Esophagus muscularis mucosa (tissue), 4 donors: ENCODE measurements at places on chromosomes 12 and 14. TPM values are rescaled to one million over a fixed set of nuclear protein-coding genes. Genes with fewer than 3 reads are reported as not detected.

Gene LRRC43
- not detected for total RNA-seq

GRCh38 chr12:8658346-8658745, 4.3 kb downstream of the MFAP5 start:
- H3K36me3 ChIP-seq: no peaks in the 10 kb centered on the region
- no peaks in the 10 kb centered on the region for H3K27me3 ChIP-seq
- no peaks in the 10 kb centered on the region for H3K4me1 ChIP-seq
- DNase-seq: no peak
- H3K4me3 ChIP-seq: no peak overlapping the region

DNA sequence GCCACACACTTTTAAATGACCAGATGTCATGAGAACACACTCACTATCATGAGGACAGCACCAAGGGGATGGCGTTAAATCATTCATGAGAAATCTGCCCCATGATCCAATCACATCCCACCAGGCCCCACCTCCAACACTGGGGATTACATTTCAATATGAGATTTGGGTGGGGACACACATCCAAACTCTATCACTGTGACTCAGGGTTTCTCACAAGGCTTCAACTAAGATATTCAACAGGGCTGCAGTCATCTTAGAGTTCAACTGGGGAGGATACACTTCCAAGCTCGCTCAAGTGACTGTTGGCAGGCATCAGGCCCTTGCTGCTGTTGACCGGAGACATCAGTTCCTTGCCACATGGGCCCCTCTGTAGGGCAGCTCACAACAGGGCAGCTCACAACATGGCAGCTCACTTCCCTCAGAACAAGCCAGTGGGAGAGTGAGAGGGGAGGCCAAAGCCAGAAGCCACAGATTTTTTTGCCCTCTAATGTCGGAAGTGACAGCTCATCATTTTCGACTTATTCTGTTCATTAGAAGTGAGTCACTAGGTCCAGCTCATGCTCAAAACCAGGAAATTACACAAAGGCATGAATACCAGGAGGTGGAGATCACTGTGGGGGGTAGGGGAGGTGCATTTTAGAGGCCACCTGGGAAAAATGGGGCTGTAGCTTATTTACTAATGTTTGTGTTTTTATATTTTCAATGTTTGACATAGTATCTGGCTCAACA, 50.8 kb upstream of the PTHLH start:
- no peaks in the 10 kb centered on the region for H3K4me1 ChIP-seq
- no peak overlapping the region for H3K27ac ChIP-seq
- no peaks in the 10 kb centered on the region for H3K36me3 ChIP-seq
- no peaks in the 10 kb centered on the region for H3K27me3 ChIP-seq

GRCh38 chr12:18165422-18165871, 75.5 kb upstream of the RERGL start:
- H3K27me3 ChIP-seq: no peaks in the 10 kb centered on the region
- H3K4me1 ChIP-seq: peaks cover 5% of the 10 kb centered on the region
- peak overlapping the region; percentile 25 for H3K4me3 ChIP-seq
- DNase-seq: no peak
- H3K27ac ChIP-seq: peak overlapping the region; percentile 34

Gene SLC7A7
- total RNA-seq: 22.9 TPM

- H3K4me3 ChIP-seq: no peak overlapping the region
- no peaks in the 10 kb centered on the region for H3K4me1 ChIP-seq
These were observed 115.5 kb upstream of the FKBP4 start for GRCh38 chr12:2679068-2679815.

DNA sequence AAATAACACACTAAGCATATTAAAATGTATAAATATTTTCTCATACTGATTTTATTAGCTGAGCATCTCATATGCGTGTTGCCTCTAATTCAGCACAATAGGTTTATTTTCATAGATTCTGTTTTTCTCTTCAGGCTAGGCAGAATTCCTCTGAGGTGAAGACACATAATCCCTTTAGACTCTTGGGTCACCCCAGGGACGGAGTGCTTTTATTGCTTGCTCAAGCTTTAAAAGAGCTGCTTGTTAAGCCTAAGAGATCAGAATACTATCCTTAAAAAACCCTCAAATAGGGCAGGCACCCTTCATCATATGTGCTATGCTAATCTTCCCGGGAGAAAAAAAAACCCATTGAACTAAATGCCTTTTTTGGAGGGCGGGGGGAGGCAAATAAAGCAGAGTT, 390.1 kb downstream of the KCNH5 start:
- DNase-seq: no peak
- H3K27me3 ChIP-seq: no peaks in the 10 kb centered on the region
- H3K4me3 ChIP-seq: no peak overlapping the region
- H3K4me1 ChIP-seq: peaks cover 3% of the 10 kb centered on the region

GRCh38 chr12:61502179-61502578, 758.0 kb upstream of the USP15 start:
- H3K27me3 ChIP-seq: no peaks in the 10 kb centered on the region
- no peaks in the 10 kb centered on the region for H3K4me1 ChIP-seq
- no peaks in the 10 kb centered on the region for H3K36me3 ChIP-seq
- no peak overlapping the region for H3K4me3 ChIP-seq
- no peak overlapping the region for H3K27ac ChIP-seq

Gene CACNA1C
- 44.1 TPM for total RNA-seq

DNA sequence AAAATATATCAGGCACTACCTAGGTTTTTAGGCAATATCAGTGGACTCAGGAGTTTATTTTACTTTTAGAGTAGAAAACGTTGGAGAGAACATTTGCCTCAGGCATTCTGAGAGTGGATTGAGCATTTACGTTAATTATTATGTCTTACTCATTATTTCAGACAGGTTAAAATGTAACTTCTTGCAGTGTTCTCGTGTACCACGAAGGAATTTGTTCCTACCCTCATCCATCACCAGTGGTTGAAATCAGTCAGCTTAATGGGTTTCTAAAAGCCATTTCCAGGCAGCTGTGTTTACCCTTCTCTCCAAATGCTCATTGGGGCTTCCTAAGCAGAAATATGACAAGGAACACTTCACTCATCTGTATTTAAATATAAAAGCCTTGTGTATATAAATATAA, 9.1 kb upstream of the LDHB start:
- H3K4me1 ChIP-seq: no peaks in the 10 kb centered on the region
- no peaks in the 10 kb centered on the region for H3K27me3 ChIP-seq
- no peak overlapping the region for H3K4me3 ChIP-seq
- no peak overlapping the region for H3K27ac ChIP-seq

DNA sequence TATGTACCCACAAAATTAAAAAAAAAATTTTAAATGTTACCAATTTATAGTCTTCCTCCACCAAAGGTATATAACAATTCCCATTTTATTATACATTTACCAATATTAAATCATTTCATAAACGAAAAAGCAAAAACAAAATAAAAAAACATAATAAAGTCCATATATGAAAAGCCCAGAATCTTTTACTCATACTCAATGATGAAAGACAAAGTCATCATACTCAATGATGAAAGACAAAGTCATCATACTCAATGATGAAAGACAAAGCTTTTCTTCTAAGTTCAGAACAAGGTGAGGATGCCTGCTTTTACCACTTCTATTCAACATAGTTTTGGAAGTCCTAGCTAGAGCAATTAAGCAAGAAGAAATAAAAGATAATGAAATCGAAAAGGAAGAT, 28.1 kb downstream of the TMEM116 start:
- no peak for DNase-seq
- no peaks in the 10 kb centered on the region for H3K4me1 ChIP-seq
- H3K27me3 ChIP-seq: no peaks in the 10 kb centered on the region
- H3K27ac ChIP-seq: no peak overlapping the region

GRCh38 chr12:123949770-123950165, 22.9 kb downstream of the CCDC92 start:
- no peak for DNase-seq
- H3K4me3 ChIP-seq: no peak overlapping the region
- H3K36me3 ChIP-seq: peaks cover 7% of the 10 kb centered on the region
- no peak overlapping the region for H3K27ac ChIP-seq
- no peaks in the 10 kb centered on the region for H3K27me3 ChIP-seq

- no peak for DNase-seq
- no peaks in the 10 kb centered on the region for H3K27me3 ChIP-seq
- H3K4me3 ChIP-seq: no peak overlapping the region
- H3K27ac ChIP-seq: no peak overlapping the region
These were observed 20.7 kb upstream of the TMEM106C start for GRCh38 chr12:47942614-47943225.

Gene PLEKHG3
- 66.7 TPM for total RNA-seq

- no peaks in the 10 kb centered on the region for H3K36me3 ChIP-seq
- DNase-seq: no peak
- H3K4me1 ChIP-seq: no peaks in the 10 kb centered on the region
- no peaks in the 10 kb centered on the region for H3K27me3 ChIP-seq
- H3K27ac ChIP-seq: no peak overlapping the region
These were observed 165.2 kb upstream of the OTX2 start for GRCh38 chr14:56975521-56975920.

- H3K27me3 ChIP-seq: no peaks in the 10 kb centered on the region
- no peak overlapping the region for H3K4me3 ChIP-seq
- no peak for DNase-seq
- no peaks in the 10 kb centered on the region for H3K36me3 ChIP-seq
These were observed 108.7 kb downstream of the CALM1 start for GRCh38 chr14:90505531-90505930.

Gene FAM161B
- total RNA-seq: 4.3 TPM

- no peak for DNase-seq
- no peaks in the 10 kb centered on the region for H3K4me1 ChIP-seq
- H3K27ac ChIP-seq: no peak overlapping the region
These were observed 816.4 kb upstream of the FBXO33 start for GRCh38 chr14:40248671-40249070.

DNA sequence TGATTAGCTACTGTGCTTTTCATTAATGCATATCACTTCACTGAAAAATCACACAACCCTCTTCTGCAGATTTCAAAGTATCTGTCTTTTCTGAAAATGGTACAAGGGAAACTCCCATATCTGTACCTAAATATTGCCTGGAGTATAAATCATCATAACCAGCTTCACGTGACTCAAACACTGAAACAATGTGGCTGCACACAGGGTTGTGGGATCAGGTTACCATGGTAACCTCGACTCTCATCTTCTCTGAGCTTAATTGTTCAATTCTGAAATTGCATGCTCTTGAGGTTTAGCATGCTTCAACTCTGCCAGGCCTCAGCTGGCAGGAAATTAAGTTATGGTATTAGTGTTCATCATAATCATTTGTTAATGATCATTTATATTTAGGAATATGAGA, 77.5 kb upstream of the CPSF6 start:
- no peaks in the 10 kb centered on the region for H3K36me3 ChIP-seq
- no peak overlapping the region for H3K27ac ChIP-seq
- no peak overlapping the region for H3K4me3 ChIP-seq
- DNase-seq: no peak
- peaks cover 5% of the 10 kb centered on the region for H3K4me1 ChIP-seq
